ENCODE measurements at places on chromosomes 12 and 14.

DNA sequence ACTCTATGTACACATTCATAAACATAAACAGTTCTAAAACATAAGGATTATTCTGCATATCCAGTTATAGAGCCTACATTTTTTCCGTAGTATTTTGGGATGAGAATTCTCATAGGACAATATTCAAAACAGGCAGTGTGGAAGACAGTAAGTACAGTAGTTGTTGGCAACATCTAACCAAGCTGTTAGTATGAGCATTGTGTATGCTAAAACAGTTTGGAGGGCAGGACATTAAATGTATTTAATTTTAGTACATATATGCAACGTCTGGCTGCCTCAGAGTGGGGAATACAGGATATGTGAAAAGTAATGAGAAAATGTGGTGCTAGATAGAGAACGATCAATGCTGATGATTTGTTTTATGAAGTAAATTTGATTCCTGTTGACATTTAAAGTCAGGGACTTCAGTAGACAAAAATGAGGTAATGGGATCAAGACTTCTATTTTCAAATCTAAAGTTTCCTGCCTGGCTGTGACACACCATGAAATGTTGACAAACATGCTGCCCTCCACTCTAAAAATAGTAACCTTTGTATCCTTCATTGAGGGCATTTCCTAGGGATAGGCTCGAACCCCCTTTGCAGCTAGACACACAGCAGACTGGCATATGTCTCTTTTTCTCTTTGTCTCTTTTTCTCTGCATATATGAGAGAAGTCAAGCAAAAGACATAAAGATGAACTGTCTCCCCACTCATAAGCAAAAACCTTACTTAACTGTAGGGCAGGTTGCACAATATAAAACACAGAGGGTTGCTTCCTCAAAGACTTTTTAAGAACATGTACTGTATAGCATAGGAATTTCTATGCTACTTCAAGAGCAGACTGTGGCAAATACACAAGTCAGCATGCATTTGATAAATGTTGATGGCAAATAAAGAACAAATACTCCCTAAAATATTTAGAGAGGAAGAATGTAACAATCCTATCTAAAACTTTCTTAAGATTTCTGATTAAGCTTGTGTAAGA is 75.5 kb upstream of the GTF2A1 start:
- peak; percentile 92 for DNase-seq

- no peak for DNase-seq
Measured at GRCh38 chr14:45253754-45254310, 830 bp upstream of the MIS18BP1 start.

DNA sequence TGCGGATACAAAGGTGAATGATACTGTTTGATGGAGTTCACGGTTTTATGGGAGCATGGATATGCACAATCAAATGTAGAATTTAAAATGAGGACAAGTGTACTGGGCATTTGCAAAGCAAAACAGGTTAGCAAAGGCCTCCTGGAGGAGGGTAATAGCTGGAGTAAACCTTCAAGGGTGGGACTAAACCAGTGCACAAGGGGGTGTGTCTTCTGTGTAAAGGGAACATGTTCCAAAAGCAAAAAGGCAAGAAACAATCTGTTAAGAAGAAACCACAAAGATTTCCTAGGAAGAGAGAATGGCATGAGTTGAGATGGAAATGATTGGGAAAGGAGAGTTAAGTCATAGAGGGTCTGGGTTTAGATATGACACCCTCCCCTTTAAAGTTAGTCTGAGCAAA is 109.2 kb upstream of the SLCO1C1 start:
- DNase-seq: no peak

GRCh38 chr12:42575717-42576116 is 13.8 kb downstream of the PRICKLE1 start:
- DNase-seq: no peak

DNA sequence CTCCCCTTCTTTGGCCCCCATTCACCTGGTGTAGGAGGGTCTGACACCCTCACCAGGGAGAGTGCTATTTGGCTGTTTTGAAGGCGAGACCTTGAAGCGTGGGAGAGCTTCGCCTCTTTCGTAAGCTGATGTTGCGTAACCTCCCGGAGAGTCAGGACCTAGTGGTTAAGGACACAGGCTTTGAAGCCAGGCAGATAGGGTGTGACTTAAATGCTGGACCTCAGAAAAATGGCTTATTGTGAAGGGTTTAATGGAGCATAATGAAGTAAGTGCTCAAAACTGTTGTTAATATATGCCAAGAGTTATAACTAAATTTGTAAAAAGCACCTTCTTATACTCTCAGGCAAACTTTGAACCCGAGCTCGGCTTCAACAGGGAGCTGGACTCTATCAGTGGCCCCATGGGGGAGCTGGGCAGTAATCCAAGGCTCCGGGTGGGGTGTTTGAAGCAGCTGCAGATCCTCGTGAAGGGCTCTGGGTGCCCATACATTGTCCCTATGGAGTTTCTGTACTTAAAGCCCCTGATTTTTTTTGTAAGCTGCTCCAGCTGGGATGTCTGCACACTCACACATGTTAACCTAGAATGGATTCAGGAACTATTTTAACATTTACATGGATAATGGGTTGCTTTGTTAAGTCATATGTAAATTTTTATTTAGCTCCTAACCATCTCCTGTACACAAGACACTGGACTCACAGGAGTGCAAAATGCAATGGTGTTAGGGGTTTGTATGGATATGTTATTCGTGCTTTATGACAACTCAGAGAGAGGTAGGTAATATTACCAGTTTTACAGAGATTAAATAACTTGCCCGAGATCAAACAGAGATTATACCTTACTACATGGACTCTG is 26.0 kb downstream of the PPFIBP1 start:
- peak; percentile 88 for DNase-seq

DNA sequence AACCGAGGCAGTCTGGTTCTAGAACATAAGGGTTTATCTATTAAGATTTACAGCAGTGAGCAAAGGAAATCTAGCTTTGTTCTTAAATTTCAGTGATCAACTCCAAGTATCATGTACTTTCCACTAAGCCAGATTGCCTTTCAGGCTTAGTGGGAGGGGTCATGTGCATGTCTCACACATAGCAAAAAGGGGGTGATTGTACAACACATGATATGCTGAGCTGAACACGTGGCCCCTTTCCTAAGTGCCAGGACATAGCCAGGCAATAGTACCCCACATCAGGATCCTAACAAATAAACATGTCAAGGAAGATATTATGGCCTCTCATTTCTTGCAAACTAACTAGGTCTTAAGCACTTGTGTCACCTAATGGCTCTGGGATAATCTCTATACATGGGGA is 347.2 kb downstream of the C12orf75 start:
- no peak for DNase-seq

DNA sequence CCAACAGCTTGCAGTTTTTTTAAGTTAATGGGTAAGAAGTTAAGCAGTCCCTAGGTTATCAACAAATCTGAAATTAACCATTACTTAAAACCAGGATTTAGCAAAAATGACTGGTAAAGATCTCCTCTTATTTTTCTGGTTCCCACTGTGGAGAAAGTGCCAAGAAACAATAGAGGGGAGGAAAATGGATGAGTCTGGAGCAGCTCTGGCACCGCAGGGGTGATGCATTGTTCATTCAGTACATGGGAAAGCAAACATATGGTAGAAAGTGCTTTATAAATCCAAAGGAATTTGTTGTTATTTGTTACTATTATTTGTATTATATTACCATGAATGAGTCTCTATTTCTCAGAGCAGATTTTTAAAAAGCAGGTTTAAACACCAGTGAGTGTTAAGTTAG is 92.2 kb downstream of the DYRK2 start:
- DNase-seq: no peak

GRCh38 chr12:120142231-120142877 is 25.8 kb upstream of the RAB35 start:
- DNase-seq: no peak

- no peak for DNase-seq
Measured at GRCh38 chr12:53852061-53852460, 86.6 kb upstream of the HOXC13 start.

DNA sequence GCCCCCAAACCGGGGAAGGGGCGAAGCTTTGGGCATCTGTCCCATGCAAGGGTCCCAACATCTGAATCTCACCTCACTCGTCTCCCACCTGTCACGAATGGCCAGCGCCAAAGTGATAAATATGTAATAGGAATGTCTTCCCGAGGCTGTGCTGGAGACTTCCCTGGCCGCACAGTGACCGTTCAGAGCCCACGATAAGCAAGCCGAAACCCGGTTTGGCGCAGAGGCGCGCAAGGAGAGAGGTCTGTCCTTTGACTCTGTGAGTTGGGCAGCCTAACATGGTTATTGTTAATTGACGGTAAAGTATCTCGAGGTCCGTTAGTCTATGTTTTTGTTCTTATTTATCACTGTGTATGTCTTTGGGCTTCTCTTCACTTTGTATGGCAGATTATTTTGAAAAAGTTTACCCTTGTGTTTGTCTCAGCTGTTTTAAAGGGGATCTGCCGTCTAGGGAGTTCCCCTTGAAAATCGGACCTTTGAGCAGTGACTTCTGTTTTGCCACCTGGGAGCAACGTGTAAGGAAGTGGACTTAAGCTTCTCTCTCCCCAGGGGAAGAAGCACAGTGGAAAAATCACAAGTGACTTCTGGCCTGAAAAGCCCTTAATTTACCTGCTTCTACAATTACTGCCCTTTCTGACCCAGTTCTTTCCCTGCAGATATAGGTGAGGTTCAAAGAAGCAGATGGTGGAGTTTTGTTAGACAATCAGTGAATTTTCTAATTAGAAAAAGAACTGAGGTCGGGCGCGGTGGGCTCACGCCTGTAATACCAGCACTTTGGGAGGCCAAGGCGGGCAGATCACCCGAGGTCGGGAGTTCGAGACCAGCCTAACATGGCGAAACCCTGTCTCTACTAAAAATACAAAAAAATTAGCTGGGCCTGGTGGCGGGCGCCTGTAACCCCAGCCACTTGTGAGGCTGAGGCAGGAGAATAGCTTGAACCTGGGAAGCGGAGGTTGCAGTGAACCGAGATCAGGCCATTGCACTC is 1.1 kb upstream of the TM9SF1 start:
- peak; percentile 56 for DNase-seq

GRCh38 chr12:3600039-3600720 is 109.2 kb downstream of the PRMT8 start:
- DNase-seq: no peak

DNA sequence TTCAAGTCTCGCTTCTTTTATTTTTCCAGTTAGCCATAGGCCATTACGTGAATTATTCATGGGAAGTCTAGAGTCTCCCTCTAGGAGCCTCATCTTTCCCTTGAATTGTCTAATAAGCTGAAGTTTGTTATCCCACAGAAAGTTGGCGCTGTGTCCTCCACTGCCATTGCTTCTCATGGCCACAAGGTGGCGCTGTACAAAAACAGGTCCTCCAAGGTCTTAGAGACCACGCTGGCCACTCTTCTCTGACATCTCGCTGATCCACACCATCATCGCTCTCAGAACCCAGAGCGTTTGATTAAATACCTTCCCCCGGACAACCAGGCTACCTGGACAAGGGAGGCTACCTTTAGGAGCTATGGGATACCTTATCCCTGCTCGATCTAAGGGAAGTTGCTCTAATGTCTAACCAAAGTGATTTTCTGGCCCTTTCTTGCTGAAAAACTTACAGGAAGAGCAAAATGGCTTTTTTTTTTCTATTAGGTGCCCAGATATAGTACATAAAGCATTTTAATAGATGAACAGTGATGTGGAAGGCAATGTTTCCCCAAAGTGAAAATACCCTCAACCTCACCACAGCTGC is 110.0 kb downstream of the CCDC60 start:
- DNase-seq: peak; percentile 25

DNA sequence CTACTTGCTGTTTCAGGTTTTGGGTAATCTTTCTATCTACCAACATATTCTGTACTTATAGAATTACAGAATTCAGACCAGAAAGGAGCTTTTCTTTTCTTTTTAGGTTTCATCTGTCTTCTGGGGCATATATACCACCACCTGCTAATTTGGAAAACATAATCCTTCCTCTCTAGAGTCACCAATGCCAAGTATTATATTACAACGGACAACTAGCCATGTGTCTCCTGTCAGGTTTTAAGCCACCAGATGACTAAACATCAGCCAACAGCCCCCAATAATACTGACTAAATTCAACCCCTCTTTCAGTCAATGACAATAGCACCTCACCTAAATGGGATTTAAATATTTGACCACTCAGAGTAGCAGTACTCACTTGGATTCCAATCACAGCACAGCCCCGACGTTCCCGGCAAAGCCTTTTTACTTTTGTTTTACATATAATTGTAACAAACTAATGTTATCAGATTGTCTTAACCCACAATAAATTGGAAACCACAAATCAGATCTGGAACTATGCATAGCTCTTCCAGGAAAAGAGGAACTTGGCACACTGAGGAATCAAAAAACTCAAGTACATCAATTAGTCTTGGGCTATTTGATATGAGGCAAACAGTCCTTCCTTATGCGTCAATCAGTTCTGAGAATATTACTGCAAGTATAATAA is 13.5 kb downstream of the SLC11A2 start:
- no peak for DNase-seq

DNA sequence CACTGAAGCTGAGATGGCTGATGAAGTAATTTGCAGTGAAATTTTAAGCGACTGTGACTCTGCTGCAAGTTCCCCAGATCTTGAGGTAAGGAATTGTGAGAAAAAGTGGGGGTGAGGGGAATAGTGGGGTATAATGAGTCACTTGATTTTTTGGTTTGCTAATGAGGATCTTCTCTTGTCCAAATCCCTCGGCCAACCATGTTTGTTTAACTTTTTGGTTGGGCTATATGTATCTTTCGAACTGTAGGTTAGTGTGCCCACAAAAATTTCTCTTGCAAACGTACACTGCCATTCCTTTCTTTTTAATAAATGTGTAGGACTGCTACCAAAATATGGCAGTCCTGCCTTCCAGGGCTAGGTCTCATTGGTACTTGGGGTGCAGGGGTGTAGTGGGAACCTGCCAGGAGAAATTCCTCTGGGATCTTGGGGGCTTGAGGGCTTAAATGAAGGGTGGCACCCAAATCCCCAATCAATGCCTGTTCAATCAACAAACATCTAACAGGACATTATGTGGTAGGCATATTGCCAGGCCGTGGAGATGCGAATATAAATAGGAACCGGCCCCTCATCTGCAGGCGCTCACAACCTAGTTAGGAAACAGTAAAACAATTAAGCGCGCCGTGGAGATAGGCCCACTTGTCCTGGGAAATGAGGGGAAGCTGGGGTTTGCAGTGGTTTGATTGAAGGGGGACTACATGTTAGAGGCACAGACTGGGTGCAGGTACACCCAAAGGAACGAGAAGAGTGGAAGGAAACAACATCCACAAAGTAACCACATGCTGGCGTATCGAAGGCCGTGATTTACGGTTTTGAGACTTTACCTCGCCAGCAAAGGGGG is 1.3 kb upstream of the PABPN1 start:
- no peak for DNase-seq

DNA sequence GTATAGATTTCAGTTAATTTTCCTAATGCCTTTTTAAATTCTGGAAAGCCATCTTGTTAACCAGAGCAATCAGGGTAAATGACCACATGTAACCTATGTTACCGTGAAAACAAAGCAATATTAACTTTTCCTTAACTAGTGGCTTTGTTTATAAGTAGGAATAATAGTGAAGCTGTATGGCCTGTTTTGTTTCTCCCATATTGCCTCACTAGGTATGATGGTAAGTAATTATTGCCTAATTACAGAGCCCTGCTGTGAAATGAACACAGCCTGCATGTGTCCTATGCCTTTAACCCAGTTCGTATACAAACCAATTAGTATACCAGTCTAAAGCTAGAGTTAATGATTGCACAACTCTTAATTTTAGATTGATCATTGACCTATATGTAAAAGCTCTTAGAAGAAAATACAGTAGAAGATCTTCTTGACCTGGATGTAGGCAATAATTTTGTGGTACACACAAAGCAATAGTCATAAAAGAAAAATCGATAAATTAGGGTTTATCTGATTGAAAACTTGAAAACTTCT is 249.9 kb downstream of the CCDC91 start:
- no peak for DNase-seq

- no peak for DNase-seq
Measured at GRCh38 chr12:91781114-91781513, 364.5 kb downstream of the BTG1 start.
